Astrocyte (in vitro differentiated cells and primary cell): ENCODE measurements at places on chromosomes 12 and 14. TPM values are rescaled to one million over a fixed set of nuclear protein-coding genes. Genes with fewer than 3 reads are reported as not detected.
A peak's percentile ranks its signal among the peaks of the same experiment; 100 is the strongest.

DNA sequence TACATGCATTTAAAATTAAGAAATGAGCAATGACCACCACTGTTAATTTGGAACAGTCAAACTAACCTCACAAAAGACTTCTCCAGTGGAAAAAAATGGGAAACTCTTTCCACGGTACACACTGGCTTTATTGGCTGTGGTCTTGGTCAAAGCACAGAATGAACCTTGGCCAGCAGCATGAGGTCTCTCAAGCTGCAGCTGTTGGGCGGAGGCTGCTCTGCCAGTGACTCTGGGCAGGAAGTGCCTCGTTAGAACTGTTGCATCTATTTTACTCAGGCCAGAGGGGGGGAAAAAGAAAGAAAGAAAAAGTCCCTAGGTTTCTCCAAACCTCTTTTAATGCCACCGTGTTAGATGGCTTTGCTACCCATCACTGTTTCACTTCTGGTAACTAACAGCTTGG, 279.8 kb upstream of the DIO2 start:
- no peak overlapping the region for H3K27ac ChIP-seq
- peak; percentile 53 for DNase-seq
- H3K27me3 ChIP-seq: no peaks in the 10 kb centered on the region
- H3K4me1 ChIP-seq: no peaks in the 10 kb centered on the region

DNA sequence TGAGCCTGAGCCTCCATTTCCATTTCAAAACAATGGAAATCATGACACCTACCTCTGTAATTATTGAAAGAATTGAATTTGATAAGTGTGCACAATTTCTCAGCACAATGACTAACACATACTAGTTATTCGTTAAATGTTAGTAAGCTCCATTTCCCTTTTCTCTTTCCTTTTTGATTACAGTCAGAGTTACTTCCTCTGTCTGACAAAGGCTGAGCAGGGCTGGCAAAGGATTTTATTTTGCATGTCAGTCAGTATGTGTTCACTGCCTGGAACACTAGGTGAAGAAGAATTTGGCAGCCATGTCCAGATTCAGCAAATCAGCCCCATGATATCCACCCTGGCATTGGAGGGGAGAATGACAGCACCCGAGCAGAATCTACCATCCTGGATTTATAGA, 12.2 kb upstream of the RHOJ start:
- H3K4me1 ChIP-seq: peaks cover 4% of the 10 kb centered on the region
- H3K4me3 ChIP-seq: no peak overlapping the region
- no peaks in the 10 kb centered on the region for H3K27me3 ChIP-seq
- no peak overlapping the region for H3K27ac ChIP-seq

GRCh38 chr12:40988355-40988754, 199.8 kb upstream of the PDZRN4 start:
- H3K27ac ChIP-seq: no peak overlapping the region
- no peaks in the 10 kb centered on the region for H3K4me1 ChIP-seq
- no peaks in the 10 kb centered on the region for H3K36me3 ChIP-seq
- H3K27me3 ChIP-seq: no peaks in the 10 kb centered on the region
- no peak for DNase-seq

- no peaks in the 10 kb centered on the region for H3K27me3 ChIP-seq
- peaks cover 21% of the 10 kb centered on the region for H3K4me1 ChIP-seq
- no peaks in the 10 kb centered on the region for H3K36me3 ChIP-seq
These were observed at the start of gene FRS2 for GRCh38 chr12:69470189-69471075. Gene FRS2 (plus strand): TSS chr12:69470388. CDS start chr12:69569031, 98,643 bp downstream.

GRCh38 chr12:120687578-120688289, 785 bp downstream of the MLEC start:
- H3K36me3 ChIP-seq: no peaks in the 10 kb centered on the region
- no peak for DNase-seq
- peak overlapping the region; percentile 75 for H3K4me3 ChIP-seq
- H3K27me3 ChIP-seq: no peaks in the 10 kb centered on the region
- peak overlapping the region; percentile 67 for H3K27ac ChIP-seq

DNA sequence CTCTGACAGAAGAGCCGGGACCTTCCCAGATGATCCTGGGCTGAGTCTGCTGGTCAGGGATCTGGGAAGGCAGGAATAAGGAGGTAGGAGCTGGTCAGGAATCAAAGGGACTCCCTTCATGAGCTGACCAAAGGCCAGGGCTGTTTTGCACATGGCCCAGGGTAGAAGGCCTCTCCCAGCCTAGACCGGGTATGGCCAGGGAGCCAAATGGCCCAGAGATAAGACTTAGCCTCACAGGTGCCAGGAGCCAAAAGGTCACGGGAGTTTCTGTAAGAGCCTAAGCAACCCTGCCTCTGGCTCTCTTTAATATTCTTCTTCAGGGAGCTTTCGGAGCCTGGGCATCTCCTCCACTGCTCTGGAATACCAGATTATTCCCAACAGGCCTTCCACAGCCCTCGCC, 191.3 kb upstream of the PWP1 start:
- no peaks in the 10 kb centered on the region for H3K27me3 ChIP-seq
- no peak for DNase-seq
- H3K27ac ChIP-seq: no peak overlapping the region
- no peaks in the 10 kb centered on the region for H3K4me1 ChIP-seq
- no peak overlapping the region for H3K4me3 ChIP-seq

GRCh38 chr12:55446326-55446725, 2.5 kb downstream of the OR6C2 start:
- no peak for DNase-seq
- no peaks in the 10 kb centered on the region for H3K27me3 ChIP-seq
- no peak overlapping the region for H3K27ac ChIP-seq

DNA sequence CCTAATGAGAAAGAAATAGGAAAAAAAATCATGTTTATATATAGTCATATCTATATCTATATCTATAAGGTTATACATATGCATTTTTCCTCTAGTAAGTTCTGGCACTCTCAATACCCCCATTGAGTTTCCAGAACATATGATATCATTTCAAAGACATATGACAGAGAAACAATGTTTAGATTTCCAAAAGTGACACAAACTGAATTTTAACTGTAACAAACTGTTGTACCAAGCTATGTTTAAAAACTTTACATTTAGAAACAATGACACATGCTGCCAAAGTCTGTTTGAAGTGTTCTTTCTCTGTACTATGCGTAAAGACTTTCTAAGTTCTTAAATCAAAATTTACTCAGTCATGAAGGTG, 171.6 kb downstream of the PRKD1 start:
- no peaks in the 10 kb centered on the region for H3K4me1 ChIP-seq
- no peaks in the 10 kb centered on the region for H3K27me3 ChIP-seq
- no peak for DNase-seq
- no peak overlapping the region for H3K27ac ChIP-seq
- H3K4me3 ChIP-seq: no peak overlapping the region

GRCh38 chr12:41917938-41918341, 226.7 kb downstream of the GXYLT1 start:
- peaks cover 2% of the 10 kb centered on the region for H3K27me3 ChIP-seq
- DNase-seq: peak; percentile 12
- H3K4me1 ChIP-seq: no peaks in the 10 kb centered on the region
- H3K36me3 ChIP-seq: no peaks in the 10 kb centered on the region

- H3K4me1 ChIP-seq: no peaks in the 10 kb centered on the region
- H3K4me3 ChIP-seq: no peak overlapping the region
- DNase-seq: no peak
- H3K36me3 ChIP-seq: no peaks in the 10 kb centered on the region
These were observed 595.5 kb downstream of the GALC start for GRCh38 chr14:87397499-87397898.

GRCh38 chr14:54129850-54130640, 173.4 kb upstream of the BMP4 start:
- H3K4me1 ChIP-seq: no peaks in the 10 kb centered on the region
- no peaks in the 10 kb centered on the region for H3K27me3 ChIP-seq
- H3K36me3 ChIP-seq: no peaks in the 10 kb centered on the region
- no peak overlapping the region for H3K4me3 ChIP-seq
- H3K27ac ChIP-seq: no peak overlapping the region
- peak; percentile 26 for DNase-seq

GRCh38 chr12:132110677-132111076, 33.4 kb downstream of the DDX51 start:
- DNase-seq: no peak
- peaks cover 14% of the 10 kb centered on the region for H3K36me3 ChIP-seq
- H3K4me3 ChIP-seq: no peak overlapping the region
- H3K27ac ChIP-seq: no peak overlapping the region
- no peaks in the 10 kb centered on the region for H3K27me3 ChIP-seq

GRCh38 chr12:70049596-70050360, 193.5 kb upstream of the CNOT2 start:
- H3K4me3 ChIP-seq: no peak overlapping the region
- H3K27ac ChIP-seq: no peak overlapping the region
- no peaks in the 10 kb centered on the region for H3K27me3 ChIP-seq
- H3K4me1 ChIP-seq: no peaks in the 10 kb centered on the region
- DNase-seq: no peak
- no peaks in the 10 kb centered on the region for H3K36me3 ChIP-seq

DNA sequence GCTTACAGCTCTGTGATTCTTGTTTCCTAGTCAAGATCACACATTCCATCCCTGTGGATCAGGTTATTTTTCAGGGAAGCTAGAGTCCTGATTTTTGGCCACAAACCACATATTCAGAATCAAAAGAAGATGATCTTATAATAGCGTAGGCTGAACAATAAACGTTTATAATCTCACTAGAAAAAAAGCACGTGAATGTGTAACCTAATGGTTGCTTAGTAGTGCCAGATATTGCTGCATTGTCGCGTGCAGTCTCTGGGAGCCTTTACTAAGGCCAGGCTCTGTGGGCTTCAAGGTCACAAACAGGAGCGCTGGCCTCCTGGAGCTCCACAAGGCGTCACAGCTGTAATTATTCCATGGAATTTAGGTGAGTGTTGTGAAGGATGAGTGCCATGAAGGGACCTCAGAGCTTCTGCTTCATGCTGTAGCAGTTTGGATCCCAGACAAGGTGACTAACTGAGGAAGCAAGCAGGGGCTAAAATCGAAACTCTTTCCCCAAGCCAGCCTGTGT, 17.4 kb downstream of the CDKN1B start:
- peaks cover 28% of the 10 kb centered on the region for H3K4me1 ChIP-seq
- peak overlapping the region; percentile 62 for H3K27ac ChIP-seq
- no peaks in the 10 kb centered on the region for H3K36me3 ChIP-seq
- H3K27me3 ChIP-seq: no peaks in the 10 kb centered on the region
- H3K4me3 ChIP-seq: no peak overlapping the region

DNA sequence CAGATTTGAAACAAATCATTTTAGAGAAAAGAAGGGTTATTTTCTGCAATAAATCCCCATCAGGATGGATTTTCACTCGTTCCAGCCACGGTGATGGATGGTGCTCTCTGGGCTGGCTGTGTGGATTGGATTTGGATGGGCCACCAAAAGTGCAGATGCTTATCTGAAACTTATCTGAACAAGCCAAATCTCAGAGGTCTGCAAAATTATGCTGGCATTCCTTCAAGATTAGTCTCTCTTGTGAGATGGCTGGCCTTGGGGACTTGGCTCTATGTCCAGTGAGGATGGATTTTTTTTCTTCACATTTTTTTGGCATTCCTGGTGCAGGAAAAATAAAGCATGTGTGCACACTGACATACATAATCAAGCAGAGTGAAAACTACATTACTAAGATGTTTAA, 341.9 kb downstream of the GXYLT1 start:
- H3K27ac ChIP-seq: no peak overlapping the region
- no peak overlapping the region for H3K4me3 ChIP-seq
- H3K4me1 ChIP-seq: no peaks in the 10 kb centered on the region
- no peaks in the 10 kb centered on the region for H3K36me3 ChIP-seq
- DNase-seq: peak; percentile 71
- H3K27me3 ChIP-seq: no peaks in the 10 kb centered on the region

DNA sequence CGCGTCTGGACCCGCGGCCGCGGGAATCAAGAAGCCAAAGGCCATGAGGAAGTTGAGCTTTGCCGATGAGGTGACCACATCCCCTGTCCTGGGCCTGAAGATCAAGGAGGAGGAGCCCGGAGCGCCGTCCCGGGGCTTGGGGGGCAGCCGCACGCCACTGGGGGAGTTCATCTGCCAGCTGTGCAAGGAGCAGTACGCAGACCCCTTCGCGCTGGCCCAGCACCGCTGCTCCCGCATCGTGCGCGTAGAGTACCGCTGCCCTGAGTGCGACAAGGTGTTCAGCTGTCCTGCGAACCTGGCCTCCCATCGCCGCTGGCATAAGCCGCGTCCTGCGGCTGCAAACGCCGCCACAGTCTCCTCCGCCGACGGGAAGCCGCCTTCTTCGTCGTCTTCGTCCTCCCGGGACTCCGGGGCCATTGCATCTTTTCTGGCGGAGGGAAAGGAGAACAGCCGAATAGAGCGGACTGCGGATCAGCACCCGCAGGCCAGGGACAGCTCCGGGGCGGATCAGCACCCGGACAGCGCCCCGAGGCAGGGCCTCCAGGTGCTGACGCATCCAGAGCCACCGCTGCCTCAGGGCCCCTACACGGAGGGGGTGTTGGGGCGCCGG, 1.0 kb downstream of the INSM2 start:
- H3K27me3 ChIP-seq: peaks cover 36% of the 10 kb centered on the region
- no peak overlapping the region for H3K27ac ChIP-seq
- peak; percentile 46 for DNase-seq
- H3K4me1 ChIP-seq: peaks cover 18% of the 10 kb centered on the region

- H3K36me3 ChIP-seq: peaks cover 49% of the 10 kb centered on the region
- no peaks in the 10 kb centered on the region for H3K4me1 ChIP-seq
- no peaks in the 10 kb centered on the region for H3K27me3 ChIP-seq
These were observed 19.1 kb downstream of the ERP29 start for GRCh38 chr12:112032292-112032691.

GRCh38 chr12:88723219-88723618, 142.9 kb upstream of the KITLG start:
- H3K4me1 ChIP-seq: no peaks in the 10 kb centered on the region
- H3K27ac ChIP-seq: no peak overlapping the region
- no peaks in the 10 kb centered on the region for H3K27me3 ChIP-seq
- no peaks in the 10 kb centered on the region for H3K36me3 ChIP-seq
- no peak overlapping the region for H3K4me3 ChIP-seq

- no peak for DNase-seq
- H3K27ac ChIP-seq: peak within 1 kb of the TSS; percentile 66
- H3K27me3 ChIP-seq: no peaks in the 10 kb centered on the region
- peak within 1 kb of the TSS; percentile 90 for H3K4me3 ChIP-seq
- H3K36me3 ChIP-seq: no peaks in the 10 kb centered on the region
- H3K4me1 ChIP-seq: peaks cover 51% of the 10 kb centered on the region
These were observed at the start of gene SH2B3 for GRCh38 chr12:111405859-111406473. Gene SH2B3 (plus strand): TSS chr12:111405923. CDS start chr12:111418146, 12,223 bp downstream.

DNA sequence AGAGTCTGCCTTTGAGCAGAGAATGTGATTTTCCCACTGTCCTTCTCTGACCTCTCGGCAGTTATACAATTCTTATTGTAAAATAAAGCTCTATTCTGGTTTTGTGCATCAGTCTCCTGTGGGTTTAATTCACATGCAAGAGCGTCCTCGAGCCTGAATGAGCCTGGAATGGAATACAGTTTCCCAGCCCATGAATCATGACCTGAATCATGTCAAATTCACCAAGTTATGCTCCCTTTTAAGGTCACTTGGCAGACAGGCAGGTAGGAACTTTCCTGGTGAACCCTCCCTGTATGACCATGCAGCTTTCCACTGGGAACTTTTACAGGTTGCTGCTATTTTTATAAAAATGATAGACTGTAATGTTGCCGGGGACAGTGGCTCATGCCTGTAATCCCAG, 41.7 kb downstream of the BICD1 start:
- peak; percentile 91 for DNase-seq
- peak overlapping the region; percentile 70 for H3K27ac ChIP-seq
- peak overlapping the region; percentile 6 for H3K4me3 ChIP-seq
- no peaks in the 10 kb centered on the region for H3K27me3 ChIP-seq
- H3K36me3 ChIP-seq: no peaks in the 10 kb centered on the region
- H3K4me1 ChIP-seq: peaks cover 7% of the 10 kb centered on the region

The FERMT2 gene
- 324 and 364 TPM in 2 replicates for total RNA-seq

The PSME1 gene
- 116 and 122 TPM in 2 replicates for total RNA-seq

The EPS8 gene
- 31.8 and 39.0 TPM in 2 replicates for total RNA-seq

The AKAP6 gene
- 2.8 and 3.4 TPM in 2 replicates for total RNA-seq

The FSCB gene
- total RNA-seq: not detected in 2 replicates

The DBX2 gene
- not detected in 2 replicates for total RNA-seq

The PTCSC3 gene
- not detected in 2 replicates for total RNA-seq

The FOXG1 gene
- 0.07 and 0.18 TPM in 2 replicates for total RNA-seq

The SLC2A14 gene
- 2.3 and 2.8 TPM in 2 replicates for total RNA-seq

The OR6C6 gene
- not detected in 2 replicates for total RNA-seq

The NPAS3 gene
- total RNA-seq: 2.2 and 2.6 TPM in 2 replicates
